ENCODE measurements at places on chromosomes 6 and 20. TPM values are rescaled to one million over a fixed set of nuclear protein-coding genes. Genes with fewer than 3 reads are reported as not detected.
A peak's percentile ranks its signal among the peaks of the same experiment; 100 is the strongest.

GRCh38 chr6:3876101-3876500 lies 26.9 kb downstream of the FAM50B start:
- DNase-seq: no peak

- DNase-seq: no peak
These were observed 40.9 kb downstream of the GSTA4 start for GRCh38 chr6:52953911-52954839.

- no peak for DNase-seq
These were observed 155.4 kb upstream of the KCNQ5 start for GRCh38 chr6:72466471-72466870.

GRCh38 chr6:153790876-153791473 lies 248.1 kb upstream of the OPRM1 start:
- no peak for DNase-seq

- no peak for DNase-seq
These were observed 21.8 kb downstream of the SAYSD1 start for GRCh38 chr6:39093149-39093708.

GRCh38 chr6:89034586-89035251 lies 45.8 kb upstream of the PNRC1 start:
- DNase-seq: no peak

DNA sequence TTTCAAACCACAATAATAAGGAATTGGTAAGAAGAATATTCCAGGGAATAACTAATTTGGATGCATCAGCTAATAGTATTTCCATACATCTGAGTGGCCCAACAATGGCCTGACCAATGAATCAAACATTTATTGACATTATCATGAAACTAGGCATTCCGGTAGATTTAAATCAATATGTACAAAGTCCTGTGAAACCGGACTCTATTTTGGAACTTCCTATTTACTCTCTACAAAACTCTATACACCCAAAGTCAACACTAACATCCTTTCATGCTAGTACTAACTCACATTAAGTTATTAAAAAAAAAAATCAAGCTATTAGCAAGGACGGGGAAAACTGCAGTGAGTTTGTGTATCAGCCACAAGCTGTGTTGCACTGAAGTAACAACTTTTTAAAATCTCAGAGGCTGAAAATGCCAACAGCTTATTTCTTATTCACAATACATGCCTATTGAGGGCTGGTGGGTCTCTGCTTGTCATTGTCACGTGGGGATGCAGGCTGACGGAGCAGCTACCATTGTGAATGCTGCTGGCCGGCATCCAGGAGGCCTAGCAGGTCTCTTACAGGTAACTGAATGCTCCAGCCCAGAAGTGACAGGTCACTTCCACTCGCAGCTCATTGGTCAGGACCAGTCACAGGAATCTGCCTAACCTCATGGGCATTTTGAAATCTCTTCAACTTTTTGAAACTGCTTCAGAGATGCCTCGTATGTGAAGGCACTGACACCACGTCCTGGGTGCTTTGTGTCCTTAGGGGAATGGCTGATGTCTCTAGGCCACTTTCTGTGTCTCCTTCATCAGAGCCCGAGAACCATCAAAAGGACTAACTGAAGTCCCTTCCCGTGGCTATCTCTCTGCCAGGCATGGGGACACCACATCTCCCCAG lies 76.3 kb downstream of the SLC22A23 start:
- peak; percentile 73 for DNase-seq

DNA sequence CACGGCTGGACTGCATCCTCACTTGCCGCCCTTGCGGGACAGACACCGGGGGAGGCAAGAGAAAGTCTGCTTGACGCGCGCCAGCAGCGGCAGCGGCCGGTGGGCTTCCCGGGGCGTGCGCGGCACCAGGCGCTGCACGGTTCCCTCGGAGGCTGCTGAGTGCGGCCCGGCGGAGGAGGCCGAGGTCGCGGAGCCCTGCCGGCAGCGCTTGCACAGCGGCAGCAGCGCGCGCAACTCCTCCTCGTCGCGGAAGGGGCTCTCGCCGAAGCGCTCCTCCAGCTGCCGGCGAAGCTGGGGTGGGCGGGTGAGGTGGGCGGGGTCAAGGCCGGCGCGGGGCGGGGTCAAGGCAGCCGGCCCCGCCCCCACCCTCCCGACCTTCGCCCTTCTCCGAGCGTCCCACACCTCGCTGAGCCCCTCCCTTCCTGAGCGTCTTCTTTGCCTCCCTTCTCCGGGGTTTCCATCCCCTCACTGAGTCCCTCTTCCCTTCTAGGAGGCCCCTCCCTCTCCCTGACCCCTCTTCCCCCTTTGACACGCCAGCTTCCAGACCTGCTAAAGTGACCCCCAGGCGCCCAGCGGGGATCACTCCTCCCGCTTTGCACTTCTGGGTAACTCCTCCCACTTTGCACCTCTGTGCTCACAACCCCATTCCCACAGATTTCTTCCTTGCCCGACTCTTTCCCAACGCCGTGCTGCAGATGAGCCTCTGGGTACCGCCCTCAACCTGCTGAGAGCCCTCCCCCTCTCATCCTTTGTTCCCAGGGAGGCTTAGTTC lies 8.8 kb downstream of the DUSP15 start:
- DNase-seq: peak; percentile 72

DNA sequence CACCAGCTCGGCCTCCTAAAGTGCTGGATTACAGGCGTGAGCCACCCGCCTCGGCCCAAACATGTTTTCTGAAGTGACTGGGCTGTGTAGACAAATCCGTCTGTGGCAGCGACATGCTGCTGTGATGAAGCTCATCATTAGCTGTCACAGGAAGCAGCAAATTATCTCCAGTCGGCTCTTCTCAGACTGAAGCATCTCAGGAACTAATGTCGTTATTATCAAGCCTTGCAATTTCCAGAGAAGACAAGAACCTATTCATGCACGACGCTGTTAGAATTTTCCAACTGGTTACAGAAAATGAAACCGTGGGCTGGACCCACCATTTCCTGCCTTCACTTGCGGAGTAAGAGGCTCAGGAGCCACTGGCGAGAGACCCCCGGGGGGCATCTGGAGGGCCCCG lies 17.1 kb upstream of the NTSR1 start:
- DNase-seq: no peak

Gene MAP3K5
- total RNA-seq: 17.5 TPM

Gene WFDC5
- total RNA-seq: not detected

Gene IRF4
- total RNA-seq: 11.0 TPM

DNA sequence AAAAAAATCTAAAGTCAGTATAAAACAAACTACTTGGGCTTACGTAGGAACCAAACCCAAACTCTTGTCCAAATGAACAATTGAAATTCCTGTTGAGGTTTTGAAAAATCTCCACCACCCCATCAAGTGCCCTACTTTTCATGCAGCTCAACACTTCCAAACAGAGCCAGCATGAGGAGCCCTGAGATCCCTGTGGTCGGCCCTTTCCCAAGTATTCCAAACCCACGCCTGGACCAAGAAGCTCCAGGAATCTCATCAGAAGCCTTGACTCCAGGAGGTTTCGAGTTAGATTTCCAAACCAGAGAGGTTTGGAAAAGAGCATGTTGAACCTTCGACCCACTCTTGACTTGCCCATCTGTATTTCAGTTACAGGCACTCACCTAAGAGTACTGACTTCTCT lies 179.3 kb downstream of the MTFR2 start:
- DNase-seq: no peak

DNA sequence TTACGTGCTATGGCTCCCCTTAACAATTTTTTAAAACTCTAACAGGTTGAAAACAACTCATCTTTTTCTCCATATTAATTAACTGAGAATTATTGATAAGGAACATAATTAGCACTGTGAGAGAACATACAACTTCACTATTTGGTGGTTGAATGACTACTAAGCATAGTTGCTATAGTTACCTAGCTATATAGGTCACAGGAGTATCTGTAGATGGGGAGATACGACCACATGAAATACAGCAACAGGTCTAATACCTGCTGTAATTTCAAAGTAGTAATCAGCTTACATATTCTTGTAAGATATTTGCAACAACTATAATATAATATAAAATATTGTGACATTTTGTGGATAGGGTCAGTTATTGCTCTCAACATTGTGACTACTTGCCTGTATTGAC lies 102.9 kb downstream of the ADGB start:
- DNase-seq: no peak

Gene CLIC5
- 205 TPM for total RNA-seq

Gene ABHD16B
- not detected for total RNA-seq

Data from left colon (tissue), 2 donors.